ENCODE measurements at places on chromosomes 13 and 19.

DNA sequence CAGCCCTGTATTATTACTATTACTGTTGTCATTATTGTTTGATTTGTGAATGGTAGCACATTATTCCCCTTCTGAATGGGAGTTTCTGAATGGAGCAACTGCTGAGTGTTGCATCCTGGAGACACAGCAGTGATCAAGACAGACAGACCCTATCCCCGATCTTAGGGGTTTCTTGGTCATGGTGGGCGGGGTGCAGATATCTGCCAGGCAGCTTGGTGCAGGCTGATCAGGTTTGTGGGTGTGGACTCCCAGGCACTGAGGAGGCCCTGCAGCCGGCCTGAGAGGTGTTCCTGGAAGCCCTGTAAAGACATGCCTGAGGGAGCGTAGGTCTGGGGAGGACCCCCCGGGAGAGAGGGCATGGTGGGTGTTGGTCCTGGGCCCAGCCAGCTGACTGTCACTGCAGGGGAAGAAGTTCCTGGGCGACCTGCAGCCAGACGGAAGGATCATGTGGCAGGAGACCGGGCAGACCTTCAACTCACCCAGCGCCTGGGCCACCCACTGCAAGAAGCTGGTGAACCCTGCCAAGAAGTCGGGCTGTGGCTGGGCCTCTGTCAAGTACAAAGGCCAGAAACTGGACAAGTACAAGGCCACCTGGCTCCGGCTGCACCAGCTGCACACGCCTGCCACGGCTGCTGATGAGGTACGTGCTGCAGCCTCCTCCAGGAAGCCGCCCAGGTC is 2.1 kb downstream of the MPND start:
- no peak for DNase-seq

DNA sequence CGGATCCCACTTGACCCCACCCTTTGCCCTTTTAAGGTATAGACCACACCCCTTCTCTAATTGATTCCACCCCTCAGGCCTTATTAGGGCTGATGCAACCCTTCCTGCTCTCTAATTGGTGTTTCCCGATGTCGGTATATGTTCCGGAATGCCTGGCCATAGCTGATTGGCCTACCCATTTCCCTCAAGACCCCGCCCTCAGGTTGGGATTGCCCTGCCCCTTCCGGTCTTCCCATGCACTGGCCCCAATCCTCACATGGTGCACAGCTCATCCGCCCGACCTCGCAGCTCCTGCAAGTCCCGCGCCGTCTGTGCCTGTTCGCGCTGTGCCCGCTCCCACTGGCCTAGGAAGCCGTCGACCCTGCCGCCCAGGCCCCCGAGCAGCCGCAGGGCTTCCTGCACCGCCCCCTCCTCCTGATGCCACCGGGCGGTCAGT is 18.1 kb downstream of the TSKS start:
- no peak for DNase-seq

DNA sequence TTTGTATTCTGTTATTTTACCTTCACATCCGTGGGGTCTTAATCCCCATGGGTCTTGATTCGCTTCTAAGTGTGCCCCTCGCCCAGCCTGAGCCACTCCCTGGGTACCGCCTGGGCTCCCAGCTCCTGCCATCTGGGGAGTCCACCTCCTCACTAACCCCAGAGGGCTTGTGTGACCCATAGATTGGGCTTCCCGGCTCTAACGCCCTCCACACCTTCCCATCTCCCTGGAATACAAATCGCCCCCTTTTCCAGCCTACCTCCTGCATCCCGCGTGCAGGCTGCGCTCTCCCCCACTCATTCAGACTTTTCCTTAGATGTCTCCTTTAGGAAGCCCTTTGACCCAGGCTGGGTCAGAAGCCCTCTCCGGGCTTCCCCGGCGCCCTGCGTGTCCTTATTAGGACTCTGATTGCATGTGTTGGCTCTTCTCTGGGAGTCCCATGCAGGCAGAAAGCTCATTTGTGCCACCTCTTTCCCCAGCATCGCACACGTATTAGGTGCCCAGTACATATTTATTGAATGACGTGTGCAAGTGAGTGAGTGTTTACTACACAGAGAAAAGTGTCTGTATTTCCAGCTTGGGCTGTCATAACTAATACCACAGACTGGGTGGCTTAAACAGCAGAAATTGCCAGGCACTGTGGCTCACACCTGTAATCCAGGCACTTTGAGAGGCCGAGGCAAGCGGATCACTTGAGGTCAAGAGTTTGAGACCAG is 757 bp downstream of the CCDC124 start:
- DNase-seq, result no peak

- no peak for DNase-seq
Observed at GRCh38 chr13:112457081-112457480, 80.9 kb downstream of the SPACA7 start.

- no peak for DNase-seq
Observed at GRCh38 chr19:2806736-2807378, 12.8 kb upstream of the ZNF554 start.

DNA sequence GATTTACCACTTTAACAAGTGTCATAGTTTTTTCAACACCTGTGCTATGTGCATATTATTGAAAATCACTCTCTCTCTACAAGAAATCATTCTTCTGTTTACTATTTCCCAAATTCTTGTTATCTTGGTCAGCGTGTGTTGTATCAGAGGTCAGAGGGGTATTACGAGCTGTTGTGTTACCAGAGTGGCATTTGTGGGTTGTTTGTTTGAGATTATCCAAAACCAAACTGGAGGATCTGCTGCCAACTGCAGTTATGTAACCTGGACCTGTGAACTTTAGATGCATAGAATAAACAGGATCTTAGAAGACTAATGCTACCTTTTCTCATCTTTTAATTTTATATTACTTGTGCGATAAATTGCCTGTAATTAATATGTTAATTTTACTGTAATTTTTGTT is 1751.4 kb upstream of the SPRY2 start:
- DNase-seq, result no peak

- DNase-seq, result peak; percentile 70
Observed at GRCh38 chr13:30872685-30873461, 33.2 kb upstream of the MEDAG start.

GRCh38 chr19:16208847-16209665 is 11.3 kb downstream of the AP1M1 start:
- no peak for DNase-seq

DNA sequence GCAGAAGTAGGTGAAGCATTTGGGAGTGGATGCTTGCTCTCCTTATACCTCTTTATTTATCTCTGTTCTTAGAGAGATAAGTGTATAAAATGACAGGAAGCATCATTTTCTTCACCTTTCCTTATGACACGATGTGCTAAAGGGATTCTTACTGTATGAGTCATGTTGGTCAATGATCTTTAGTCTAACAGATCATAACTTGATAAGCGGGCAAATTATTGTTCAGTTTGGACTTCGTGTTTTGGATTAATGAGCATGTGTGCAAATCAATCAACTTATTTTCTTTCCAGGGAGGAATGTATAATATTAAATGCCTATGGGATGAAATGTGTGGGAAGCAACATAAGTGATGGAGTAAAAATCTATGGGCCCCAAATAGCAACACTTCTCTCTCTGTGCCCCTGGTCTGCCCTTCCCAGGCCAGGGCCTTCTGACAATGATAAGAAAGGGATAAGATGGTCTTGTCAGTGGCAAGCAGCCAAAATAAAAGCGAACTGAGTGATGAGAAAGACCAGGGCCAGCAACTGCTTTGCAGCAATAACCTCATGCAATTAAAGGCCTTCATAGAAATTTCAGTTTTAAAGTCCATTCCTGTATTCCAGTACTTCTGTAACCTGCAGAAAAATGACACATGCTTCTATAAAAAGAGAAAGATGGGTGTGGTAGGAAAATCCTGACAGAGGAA is 61.4 kb downstream of the SLC10A2 start:
- no peak for DNase-seq

GRCh38 chr13:110240943-110241342 is 66.0 kb downstream of the COL4A1 start:
- no peak for DNase-seq

DNA sequence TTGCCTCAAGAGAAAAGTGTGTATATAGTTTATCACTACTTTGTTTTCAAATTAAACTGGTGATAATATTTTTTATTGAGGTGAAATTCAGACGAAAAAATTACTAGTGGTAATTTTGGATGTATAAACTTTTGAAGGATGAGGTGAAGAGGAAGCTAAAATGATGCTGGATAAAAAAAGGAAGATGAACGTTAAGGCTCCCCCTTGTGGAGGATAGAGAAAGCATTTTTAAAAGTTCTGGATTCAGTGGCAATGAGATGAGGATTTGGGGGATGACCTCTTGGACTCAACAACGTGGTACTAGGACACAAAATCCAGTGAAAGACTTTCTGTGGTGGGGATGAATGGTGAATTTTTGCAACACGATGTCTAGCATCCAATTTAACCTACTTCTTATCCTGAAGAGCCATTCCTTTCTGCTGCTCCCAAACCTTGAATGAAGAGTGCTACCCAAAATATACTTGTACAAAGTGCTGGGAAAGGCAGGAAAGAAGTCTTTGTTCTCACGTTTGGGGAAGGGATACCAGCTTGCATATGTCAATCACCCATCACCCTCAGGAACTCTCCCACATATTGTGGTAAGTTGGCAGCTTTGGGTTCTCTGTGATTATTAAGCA is 7.3 kb upstream of the SIGLEC5 start:
- DNase-seq, result no peak

DNA sequence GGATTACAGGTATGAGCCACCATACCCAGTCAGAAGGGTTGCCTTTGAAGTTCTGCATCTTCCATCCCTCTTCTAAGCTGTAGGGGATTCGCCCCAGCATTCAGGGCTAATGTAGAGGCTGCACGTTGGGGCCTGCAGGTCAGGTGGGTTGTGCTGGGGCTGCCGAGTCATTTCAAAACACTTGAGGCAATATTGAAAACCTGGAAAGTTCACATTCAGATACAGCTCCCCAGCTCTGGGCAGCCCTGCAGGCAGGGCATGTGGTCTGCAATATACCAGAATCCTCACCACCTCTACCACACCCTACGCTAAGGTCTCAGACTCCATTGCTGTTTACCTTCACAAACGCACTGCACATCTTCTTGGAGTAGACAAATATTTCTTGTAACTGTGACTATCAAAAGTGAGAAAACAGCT is 24.6 kb downstream of the CCNE1 start:
- DNase-seq, result no peak

- no peak for DNase-seq
Observed at GRCh38 chr13:72639377-72639776, 88.1 kb downstream of the MZT1 start.

DNA sequence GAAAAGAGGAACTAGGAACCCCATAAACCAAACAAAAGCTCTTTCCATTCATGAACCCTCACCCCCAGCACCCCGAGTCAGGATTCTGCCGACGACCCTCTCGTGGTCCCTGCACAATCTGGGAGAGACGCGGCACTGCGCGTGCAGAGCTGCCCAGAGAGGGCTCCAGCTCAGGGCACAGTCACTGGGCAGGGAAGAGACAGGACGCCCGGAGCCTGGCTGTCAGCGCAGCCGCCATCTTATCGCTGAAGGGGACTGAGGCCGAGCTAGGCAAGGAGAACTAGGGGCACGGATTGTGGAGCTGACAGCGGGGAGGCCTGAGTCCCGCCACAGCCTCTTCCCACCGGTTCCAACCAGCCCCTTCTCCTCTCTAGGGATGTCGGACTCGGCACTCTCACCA is 349 bp downstream of the ZNF98 start:
- no peak for DNase-seq

DNA sequence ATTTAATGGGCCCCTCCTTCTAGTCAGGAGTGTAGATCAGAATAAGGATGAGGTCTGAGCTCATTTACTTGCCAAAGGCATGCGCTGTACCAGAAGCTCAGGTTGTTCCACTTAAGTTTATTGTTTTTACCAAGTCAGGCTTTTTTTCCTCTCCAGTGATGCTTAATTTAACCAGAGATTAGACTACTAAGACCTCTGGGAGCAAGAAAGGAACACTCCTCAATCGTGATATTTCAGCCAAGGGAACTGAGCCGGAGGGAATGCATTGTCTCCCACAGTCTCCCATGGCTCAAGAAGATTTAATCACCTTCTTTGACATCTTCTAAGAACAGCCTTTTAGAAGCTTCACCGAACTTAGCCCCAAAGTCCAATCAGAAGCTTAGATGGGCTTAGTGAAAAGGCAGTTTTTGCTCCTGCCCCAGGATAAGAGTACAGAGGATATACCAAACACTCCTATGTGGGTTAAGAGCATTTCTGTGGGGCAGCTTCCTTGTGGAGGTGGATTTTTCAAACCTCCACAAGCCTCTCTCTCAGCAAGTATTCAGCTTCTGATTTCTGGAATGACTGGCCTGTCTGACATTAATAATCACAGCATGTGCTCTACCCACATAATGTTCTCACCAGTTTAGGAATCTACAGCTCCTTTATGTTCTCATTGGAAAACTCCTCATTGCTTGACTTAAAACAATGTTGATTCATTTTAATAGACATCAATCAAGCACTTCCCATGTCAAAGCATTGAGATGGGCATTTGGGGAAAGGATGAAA is 322.7 kb downstream of the SUCLA2 start:
- DNase-seq, result no peak

DNA sequence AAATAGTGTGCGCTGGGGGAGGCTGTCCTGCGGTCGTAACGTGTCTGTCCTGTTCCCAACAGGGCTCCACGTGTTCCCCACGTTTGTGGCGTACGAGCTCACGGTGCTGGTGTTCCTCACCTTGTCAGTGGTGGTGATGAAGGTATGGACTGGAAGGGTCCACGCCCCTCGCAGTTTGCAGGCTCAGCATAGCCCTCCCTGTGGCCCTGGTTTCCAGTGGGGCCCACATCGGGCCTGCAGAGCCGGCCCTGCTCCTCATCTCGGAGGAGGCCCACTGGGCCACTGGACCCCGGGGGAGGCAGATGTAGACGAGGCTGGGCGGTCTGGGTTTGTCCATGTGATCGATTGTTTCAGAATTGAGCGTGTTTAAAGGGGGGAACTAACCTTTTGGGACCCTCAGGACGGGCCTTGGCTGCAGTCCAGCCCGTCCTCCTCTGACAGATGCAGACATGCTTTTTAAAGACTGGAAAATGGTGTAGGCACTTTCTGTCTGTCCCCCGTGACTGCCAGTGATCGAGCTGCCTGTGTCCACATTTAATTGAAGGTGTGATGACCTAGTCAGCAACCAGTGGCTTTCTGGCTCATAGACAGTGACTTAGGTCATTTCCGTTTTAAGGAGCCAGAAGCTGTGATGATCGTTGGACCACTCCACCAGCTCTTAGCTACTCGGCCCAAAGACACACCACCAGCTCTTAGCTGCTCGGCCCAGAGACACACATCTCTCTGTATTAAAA is 37.1 kb upstream of the TFDP1 start:
- no peak for DNase-seq

GRCh38 chr19:5694956-5695648 is 5.0 kb downstream of the RPL36 start:
- no peak for DNase-seq

GRCh38 chr19:2227415-2228156 is 8.5 kb downstream of the PLEKHJ1 start:
- no peak for DNase-seq

- DNase-seq, result no peak
Observed at GRCh38 chr19:2500841-2501261, 24.9 kb downstream of the GADD45B start.

- DNase-seq, result no peak
Observed at GRCh38 chr19:29302002-29302928, 89.3 kb upstream of the UQCRFS1 start.

DNA sequence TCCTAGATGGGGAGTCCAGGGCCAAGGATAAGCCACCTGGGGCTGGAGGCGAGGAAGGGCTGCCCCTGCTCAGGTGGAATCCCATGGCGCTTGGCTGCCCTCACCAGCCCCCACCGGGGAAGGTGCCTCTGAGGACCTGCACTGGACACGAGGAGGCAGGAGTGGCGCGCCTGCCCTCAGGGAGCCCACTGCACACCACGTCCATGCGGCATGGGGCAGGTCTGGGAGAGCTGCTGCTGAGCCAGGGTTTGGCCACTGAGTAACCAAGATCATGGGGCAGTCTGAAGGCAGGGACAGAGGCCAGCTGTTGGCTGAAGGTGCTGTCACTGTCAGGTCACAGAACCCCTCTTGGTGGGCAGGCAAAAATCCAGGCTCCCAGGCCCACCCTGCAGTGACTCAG is 25.9 kb downstream of the ELAVL1 start:
- no peak for DNase-seq
